Stimulated activated CD8-positive, alpha-beta memory T cell treated with anti-CD3 and anti-CD28 coated beads, Interleukin-7, amount 100 ng/mL, for 1 hour (primary cell): ENCODE measurements at places on chromosomes 7 and 10.
A peak's percentile ranks its signal among the peaks of the same experiment; 100 is the strongest.

DNA sequence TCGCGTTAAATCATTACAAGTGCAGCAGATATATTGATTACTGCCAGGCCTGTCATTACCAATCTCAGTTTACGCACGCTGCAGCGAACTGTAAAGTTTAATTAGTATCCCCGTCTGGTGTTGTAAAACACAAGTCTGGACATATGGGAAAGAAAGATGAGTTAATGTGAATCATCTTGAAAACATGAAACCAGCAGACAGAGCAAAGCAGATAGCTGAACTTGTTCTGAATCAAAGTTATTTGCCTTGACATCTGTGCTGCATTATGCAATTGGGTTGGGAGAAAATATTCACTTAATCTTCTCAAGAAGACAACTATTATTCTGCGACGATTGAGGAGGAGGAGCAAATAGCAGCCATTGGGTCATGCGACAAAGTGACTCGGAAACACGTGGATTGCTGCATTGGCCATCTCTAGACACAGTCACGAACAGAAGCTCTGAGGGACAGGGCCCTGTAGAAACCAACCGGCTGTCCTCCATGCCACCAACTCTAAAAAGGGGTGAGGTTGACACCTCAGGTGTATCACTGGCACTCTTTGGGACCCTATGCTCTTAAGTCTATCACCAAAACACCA lies 156.3 kb upstream of the C7orf33 start:
- no peak for DNase-seq

GRCh38 chr10:113854013-113854760 lies at the start of the genes DCLRE1A and NHLRC2:
DCLRE1A (minus strand) TSS chr10:113854082; CDS start chr10:113853182, 900 bp downstream.
NHLRC2 (plus strand) TSS chr10:113854661; CDS start chr10:113854873, 212 bp downstream.
- DNase-seq, result peak; percentile 37

DNA sequence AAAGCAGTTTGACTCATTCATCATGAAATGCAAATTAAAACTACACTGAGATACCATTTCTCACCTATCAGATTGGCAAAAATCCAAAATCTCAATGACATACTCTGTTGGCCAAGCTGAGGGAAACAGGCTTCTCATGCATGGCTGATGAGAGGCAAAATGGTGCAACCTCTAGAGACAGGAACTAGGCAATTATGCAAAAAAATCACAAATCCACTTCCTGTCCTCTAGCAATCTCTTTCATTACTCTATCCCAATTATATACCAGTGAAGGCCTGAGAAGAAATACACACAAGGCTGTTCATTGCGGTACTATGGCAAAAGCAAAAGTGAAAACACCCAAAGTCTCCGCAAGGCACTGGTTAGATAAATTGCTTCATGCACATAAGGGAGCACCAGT lies 25.9 kb upstream of the PTPRN2 start:
- no peak for DNase-seq

DNA sequence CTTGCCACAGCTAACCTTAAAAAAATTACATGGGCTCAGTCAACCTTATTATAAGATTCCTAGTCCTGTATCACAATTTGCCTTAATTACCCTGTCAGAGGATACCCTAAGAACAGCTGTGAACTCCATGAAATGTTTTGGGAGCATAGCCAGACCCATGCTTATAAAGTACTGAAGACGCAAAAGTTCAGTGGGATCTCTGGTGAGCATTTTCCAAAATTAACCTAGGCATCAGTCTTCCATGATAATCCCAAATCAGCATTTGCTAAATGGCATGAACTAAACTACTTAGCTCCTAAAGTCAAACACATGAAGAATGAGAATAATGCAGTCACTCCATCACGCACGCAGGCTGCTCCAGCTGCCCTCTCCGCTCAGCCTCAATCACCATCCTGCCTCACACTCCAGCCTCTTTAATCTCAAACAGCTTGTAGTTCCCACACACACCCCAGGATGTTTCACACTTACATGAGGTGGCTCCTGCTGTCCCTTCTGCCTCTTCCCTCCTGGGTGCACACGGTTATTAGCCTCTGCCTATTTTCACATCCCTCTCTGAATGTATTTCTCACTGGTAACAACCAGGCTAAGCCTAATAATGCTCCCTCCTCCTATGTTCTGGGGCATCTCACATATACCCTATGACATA lies 15.3 kb downstream of the IGF2BP3 start:
- no peak for DNase-seq

- DNase-seq, result no peak
Measured at GRCh38 chr10:94859086-94859485, 79.4 kb upstream of the CYP2C9 start.

GRCh38 chr10:59337201-59337652 lies 25.1 kb downstream of the FAM13C start:
- DNase-seq, result no peak

- DNase-seq, result no peak
Measured at GRCh38 chr7:151877911-151878835, 1.3 kb upstream of the PRKAG2 start.

DNA sequence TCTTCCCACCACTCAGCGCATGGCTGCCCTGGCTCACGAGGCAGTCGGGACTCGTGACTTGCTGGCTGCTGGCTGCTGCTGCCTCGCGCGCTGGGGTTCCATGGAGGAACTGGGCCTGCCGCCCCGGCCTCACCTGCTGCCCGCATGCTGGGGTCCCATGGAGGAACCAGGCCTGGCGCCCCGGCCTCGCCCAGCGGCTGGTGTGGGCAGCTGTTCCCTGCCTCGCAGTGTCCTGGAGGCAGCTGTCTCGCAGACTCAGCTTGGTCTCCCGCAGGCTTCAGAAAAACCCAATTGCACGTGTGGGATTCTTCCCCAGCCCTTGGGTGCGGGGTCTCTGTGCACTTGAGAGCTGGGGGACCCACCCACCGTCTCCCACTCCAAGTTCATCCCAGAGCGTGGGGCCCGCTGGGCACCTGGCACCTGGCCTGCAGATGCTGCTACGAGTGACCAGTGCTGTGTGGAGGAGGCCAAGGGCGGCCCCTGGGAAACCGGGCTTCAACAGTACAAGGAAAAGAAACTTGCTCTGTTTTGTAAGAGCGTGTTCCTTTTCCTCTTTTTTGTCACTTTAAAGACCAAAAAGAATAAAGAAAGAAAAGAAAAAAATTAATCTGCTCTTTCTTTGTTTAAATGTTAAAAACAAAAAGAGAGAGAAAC lies 20.4 kb downstream of the PWWP2B start:
- no peak for DNase-seq

DNA sequence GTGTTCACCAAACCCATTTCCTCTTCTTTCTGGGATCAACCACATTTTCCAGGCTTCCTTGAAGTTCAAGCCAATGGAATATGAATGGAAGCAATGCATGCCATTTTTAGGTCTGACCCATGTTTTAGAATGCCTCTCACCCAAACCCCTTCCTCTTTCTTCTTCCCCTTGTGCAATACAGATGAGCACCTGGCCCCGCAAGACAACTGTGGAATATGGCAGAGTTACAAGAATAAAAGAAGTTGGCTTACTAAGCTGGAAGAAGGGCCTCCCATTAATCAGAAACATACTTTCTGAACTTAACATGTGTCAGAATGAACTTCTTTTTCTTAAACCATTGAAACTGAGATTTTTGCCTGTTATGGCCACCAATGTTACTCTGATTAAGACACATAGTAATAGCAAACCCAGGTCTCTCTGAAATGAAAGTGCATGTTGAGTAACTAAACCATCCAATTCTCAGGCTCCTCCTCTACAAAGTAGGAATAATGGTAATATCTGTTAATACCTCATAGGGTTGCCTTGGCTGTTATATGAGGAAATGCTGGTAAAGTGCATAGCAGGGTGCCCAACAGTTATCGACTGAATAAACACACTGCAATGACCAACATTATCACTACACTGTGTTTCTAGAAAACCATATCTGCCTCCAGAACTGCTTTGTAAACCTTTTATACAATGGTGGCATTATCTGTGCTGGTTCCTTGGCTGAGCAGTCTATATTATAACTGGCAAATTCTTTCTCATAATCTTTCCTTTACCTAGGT lies 382.2 kb upstream of the NRP1 start:
- DNase-seq, result no peak

- no peak for DNase-seq
Measured at GRCh38 chr10:69895759-69896158, 94.1 kb downstream of the COL13A1 start.

- DNase-seq, result no peak
Measured at GRCh38 chr7:155278921-155279320, 18.8 kb upstream of the INSIG1 start.

DNA sequence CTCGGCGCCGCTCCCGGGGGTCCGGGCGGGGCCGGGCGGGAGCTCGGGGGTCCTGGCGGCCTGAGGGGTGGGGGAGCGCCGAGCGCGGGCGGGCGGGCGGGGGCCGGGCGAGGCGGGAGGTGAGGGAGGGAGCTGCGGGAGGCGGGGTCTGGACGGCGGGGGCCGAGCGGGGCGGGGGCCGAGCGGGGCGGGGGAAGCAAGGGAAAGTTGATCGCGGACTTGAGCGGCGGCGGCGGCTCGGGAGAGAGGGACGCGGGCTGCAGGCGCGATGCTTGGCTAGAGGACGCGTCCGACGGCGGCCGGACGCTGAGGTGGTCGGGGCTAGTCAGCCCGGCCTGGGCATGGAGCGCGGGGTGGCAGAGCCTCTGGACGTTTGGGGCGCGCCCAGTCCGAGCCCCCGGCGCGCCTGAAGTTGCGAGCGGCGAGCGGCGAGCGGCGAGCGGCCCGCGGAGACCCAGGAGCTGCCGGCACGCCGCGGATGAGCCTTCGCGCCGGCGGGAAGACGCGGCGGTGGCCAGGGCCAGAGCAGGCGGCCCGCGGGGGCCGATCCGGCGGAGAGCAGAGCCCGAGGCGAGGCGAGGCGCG lies at the start of gene CDH23:
Gene CDH23, plus strand, starts transcription at position 210 of the 585 bp plus-strand sequence. CDS start 42,912 bp downstream, outside the sequence.
- DNase-seq, result no peak

DNA sequence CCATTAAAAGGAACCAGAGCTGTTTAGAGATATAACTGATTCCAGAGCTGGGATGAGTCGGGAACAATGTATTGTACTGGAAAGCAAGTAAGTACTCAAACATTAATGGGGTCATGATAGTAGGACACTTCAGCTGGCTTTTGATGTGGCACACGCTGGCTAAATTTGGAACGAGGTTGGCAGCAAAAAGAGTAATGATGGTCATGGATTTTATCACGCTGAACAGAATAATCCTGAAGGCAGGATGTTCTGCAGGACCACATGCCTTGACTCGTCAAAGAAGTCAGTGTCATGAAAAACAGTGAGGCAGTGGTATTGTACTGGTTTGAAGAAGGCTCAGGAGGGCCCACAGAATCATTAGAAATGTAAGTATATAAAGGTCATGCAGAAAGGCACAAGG lies 220.3 kb downstream of the SNX13 start:
- DNase-seq, result no peak
